NCI-H1417 treated with DMSO at 0.1 percent for 48 hours (cell line): ENCODE measurements at places on chromosomes 2 and 18.

- no peak for DNase-seq
Observed at GRCh38 chr18:55001394-55002024, 42.2 kb upstream of the CCDC68 start.

GRCh38 chr2:231189571-231190495 is 8.6 kb upstream of the ARMC9 start:
- no peak for DNase-seq

- DNase-seq: no peak
Observed at GRCh38 chr2:219912491-219912921, 285.1 kb downstream of the SLC4A3 start.

DNA sequence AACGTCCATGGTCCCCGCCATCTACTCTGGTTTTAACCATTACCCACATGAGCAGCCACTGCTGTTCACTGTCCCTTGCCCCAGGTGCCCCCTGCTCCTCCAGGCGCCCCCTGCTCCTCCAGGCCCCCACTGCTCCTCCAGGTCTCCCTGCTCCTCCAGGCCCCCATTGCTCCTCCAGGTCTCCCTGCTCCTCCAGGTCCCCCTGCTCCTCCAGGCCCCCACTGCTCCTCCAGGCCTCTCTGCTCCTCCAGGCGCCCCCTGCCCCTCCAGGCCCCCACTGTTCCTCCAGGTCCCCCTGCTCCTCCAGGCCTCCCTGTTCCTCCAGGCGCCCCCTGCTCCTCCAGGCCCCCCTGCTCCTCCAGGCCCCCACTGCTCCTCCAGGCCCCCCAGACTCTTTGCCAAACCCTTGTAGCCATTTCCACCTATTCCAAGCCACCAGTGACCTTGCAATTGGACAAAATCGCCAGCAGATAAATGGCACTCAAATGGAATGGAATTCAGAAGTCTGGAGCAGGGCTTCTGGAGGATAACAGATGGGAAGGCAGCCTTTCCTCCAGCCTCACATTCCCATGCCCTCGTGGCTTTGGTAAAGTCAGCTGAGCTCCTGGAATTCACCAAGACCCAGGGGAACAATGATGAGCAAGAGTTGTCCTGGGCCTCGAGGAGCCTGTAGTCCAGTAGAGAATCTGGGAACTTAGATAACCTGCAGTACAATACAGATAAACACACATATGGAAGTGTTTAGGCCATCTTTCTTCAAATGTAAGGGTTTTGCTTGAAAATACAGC is 13.3 kb upstream of the RPL31 start:
- DNase-seq: no peak

DNA sequence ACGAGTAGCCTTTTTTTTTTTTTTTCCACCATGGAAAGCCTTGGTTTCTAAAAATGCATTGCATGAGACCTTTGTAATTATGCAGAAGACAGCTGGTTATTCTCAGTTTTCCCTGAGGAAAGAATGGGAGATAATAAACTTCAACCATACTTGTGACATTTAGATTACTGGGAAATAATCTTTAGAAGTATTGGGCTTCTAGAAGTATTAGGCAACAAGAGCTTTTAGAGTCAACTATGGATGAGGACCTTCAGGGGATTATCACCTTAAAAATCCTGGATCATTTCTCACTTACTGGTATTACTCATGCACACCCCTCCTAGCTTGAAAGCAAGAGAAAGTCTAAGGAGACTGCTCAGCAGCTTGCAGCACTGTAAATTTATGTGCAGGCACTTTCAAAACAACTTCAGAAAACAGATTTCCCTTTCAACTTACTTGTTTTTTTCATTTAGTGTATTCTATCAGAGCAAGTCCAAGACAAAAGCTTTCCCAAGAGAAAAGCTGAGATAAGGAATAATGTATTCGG is 175.9 kb downstream of the NRXN1 start:
- no peak for DNase-seq

- DNase-seq: no peak
Observed at GRCh38 chr2:180158961-180159360, 151.9 kb upstream of the CWC22 start.

GRCh38 chr18:49922228-49922627 is 108.9 kb upstream of the ACAA2 start:
- DNase-seq: no peak

DNA sequence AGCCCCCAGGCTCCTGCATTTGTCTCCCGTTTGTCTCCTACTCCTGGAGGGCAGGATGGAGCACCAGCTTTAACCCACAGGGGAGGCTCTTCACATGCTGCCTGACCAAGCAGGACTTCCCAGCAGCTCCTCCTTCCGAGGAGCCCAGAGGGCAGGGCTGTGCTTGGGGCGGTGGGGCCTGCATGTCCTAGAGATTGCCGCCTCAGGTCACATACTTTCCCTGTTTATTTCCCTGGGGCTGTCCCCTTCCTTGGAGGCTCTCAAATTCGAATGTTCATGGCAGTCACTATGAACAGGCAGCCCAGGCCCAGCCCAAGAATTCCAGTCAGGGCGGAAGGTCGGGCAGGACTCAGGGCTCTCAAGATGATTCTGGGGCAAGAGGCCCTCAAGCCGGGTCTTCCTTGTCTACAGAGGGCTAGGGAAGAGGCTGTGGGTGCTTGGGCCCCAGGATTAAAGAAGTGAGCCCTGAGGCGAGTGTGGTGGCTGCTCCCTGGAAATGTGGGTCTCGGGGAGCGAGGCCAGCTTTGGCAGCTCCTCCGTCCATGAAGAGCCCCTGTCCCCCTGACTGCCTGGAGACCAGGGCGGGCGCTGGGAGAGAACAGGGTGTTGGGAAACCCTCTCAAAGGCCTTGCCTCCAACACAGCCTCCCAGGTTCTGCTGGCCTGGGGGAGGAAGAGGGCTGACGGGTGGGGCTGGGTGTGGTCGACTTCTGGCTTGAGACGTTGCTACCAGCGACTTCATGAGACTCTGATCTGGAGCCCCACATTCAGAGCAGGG is 48.9 kb upstream of the HPCAL1 start:
- no peak for DNase-seq

DNA sequence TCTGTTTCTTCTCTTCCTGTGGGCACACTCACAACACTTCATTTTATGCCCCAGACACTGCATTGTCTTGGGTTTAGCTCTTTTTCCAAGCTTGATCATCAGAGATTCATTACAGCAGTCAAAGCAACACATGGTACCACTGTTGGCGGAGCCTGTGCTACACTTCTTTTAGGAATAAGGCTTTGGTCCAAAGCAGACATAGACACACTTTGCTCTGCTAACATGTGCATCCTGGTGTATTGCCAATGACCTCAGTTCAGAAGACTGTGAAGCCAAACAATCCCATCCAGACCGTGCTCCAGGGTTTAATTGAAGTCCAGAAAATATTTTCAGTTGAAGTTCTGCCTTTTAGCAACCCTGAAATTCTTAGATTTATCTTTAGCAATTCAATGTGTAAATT is 354.6 kb upstream of the RAB12 start:
- DNase-seq: no peak

DNA sequence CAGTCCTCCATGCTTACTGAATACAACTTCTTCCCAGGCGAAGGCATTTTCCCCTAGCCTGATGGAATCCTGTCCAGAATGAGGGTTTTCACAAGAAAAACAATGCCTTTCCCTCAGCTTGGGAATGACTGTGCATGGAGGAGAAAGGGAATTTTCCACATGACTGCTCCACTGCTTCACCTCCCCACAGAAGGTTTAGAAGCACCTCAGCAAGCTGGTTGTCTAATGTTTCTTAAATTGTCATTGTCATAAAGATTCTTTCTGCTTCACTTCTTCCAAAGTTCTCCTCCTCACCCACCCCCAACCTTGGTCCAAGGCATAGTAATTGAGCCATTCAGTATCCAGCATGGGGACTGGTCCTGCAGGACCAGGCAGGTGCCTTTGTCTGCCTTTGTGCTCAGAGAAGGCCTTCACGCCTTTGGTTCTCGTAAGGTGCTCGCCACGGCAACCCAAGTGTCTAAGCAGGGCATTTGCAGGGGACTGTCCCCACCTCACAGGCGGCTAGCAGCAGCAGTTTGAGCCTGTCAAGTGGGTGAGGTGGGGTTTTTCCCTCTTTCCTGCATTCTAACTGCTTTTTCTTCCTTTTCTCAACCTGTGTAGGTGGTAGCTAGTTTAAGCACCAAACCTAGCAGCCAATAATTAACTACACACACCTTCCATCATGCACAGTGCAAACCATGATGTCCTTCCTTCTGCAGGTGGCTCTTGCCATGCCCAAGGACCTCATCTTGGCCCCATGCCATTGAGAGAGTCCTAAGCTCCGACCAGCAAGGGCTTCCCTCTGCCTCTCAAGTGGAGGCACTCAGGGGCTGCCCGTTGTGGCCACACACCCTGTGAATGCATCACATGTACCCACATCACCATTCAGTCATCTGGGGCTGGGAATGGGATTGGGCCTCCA is 65.7 kb upstream of the BCL2L11 start:
- no peak for DNase-seq

DNA sequence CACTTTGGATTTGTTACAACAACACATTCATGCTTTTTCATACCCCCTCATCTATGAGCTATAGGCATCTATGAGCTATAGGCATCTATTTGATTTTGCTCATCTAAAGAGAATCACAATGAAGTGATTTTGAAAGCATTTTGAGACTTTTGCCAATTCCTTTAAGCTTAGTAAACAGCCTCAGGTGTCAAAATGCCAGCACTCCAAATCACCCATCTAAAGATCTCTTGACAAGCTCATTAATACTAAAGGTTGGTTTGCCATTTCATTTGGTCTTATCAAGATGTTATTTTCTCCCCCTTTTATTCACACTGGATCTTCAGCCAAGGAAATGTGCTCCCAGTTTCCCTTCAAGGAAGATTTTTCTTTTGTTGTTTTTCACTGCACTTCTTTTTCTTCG is 110.7 kb upstream of the TLK1 start:
- no peak for DNase-seq

DNA sequence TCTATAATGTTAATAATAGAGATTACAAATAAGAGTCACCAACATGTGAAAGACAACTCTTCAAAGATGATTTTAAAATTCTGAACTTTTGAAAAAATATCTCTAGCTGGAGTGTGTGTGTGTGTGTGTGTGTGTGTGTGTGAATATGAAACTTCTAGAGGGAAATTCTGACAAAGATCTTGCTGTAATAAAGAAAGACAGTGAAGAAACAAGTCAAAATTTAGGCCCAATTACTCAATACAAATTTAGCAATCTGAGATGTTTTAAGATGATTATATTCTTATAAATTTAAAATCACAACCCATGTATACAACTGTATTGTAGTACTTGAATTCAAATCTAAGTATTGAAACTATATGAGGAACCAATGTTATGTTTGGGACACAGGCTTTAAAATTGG is 57.2 kb upstream of the UGP2 start:
- DNase-seq: no peak

GRCh38 chr2:66461664-66462500 is 27.0 kb downstream of the MEIS1 start:
- DNase-seq: no peak

- DNase-seq: no peak
Observed at GRCh38 chr2:23767876-23768621, 158.9 kb downstream of the ATAD2B start.

DNA sequence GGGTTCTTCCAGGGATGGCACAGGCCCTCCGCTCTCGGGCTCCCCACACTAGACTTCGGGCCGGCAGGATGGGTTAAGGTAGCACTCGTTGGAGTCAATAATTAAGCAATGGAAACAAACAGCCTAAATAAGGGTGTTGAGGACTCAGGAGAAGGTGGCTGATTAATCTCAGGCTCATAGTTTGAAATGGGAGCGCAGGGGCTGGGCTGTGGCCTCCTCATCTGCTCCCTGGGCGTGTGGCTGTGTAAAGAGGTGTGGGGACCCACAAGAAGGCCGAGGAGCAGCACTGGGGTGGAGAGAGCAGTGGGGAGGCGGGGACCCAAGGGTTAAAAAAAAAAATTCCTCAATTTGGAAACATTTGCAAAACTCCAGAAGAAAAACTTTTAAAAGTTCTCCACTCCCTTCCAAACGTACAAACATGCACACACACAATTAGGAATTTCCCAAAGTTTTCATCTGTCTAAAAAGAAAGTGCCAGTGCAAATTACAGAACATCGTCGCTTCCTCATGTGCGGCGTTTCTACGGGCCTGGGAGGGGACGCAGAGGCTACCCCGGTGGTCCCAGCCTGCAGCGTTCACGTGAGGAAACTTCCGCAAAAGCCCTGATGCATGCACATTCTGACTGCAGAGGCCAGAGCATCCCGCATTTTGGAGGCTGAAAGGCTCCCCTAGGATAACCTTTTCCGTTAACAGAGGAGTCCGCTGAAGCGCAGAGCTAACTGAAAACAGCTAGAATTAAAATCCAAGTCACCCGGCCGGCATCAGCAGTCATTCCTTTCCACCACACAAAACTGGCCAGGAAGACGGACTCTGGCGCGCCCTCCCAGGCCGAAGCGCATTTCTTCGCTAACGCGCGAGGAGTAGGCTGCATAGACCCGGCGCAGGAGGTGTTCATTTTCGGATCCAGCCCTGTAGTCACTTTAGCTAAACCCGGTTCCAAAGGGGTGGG is 1.0 kb upstream of the TUBB6 start:
- no peak for DNase-seq

GRCh38 chr2:182866461-182867406 is at the start of gene FRZB:
FRZB (minus strand) TSS chr2:182866637; CDS start chr2:182866552, 85 bp downstream.
- no peak for DNase-seq

- DNase-seq: no peak
Observed at GRCh38 chr2:26884486-26884885, 36.6 kb downstream of the DPYSL5 start.

- DNase-seq: no peak
Observed at GRCh38 chr2:33765122-33765521, 166.0 kb upstream of the FAM98A start.

DNA sequence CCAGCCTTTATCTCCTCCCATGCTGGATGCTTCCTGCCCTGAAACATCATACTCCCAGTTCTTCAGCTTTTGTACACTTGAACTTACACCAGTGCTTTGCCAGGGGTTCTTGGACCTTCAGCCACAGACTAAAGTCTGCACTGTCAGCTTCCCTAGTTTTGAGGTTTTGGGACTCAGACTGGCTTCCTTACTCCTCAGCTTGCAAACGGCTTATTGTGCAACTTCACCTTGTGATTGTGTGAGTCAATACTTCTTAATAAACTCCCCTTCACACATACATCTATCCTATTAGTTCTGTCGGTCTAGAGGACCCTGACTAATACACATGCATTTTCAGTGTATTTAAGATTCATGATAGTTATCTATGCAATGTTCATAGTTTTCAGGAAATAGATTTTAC is 35.8 kb upstream of the ZNF804A start:
- DNase-seq: no peak

DNA sequence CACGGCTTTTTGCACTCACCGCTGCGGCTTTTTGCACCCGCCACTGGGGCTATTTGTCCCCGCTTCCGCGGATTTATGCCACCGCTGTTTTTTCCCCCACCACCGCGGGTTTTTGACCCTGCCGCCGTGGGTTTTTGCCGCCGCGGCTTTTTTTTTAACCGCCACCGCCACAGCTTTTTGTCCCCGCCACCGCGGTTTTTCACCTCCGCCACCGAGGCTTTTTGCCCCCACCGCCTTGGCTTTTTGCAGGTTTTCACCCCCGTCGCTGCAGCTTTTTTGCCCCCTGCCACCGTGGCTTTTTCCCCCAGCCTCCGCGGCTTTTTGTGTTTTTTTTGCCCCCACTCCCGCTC is 2796.7 kb upstream of the TEKT4 start:
- DNase-seq: no peak
